ENCODE measurements at places on chromosomes 7 and 10.

DNA sequence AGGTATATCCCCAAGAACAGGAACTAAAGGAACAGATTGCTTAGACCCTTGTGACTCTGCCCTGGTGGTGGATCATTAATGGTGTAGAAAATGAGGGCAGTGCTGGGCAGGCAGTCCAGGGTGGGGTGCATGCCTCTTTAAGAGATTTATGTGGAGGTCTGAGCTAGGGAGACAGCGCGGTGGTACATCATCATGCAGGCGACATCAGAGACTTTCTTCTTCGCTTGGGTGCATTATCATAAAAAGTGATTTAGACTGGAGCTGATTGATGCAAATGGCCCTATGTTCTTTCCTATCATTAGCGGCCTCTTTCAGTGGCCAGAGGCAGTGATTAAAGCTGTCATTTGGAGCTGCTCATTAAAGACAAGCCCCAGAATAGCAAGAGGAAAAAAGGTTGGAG lies 519.1 kb upstream of the GALNT17 start:
- no peak for DNase-seq

DNA sequence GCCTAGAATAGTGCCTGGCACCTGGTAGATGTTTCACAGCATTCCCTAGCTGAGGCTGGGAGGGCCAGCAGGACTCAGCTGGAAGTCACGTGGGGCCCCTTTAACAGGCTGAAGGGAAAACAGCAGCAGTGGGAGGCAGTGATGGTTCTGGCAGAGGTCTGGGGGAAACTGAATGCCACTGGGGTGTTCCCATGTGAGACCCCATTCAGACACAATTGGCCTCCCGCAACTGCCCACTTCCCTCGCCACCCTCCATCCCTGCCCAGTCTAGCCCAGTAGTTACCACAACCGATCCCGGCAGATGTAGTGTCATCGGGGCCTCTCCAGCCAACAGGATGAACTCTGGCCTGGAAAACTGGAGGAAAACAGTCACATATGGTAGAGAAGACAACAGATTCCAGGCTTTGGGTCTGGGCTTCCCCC lies 38.3 kb downstream of the FRMPD2 start:
- no peak for DNase-seq

DNA sequence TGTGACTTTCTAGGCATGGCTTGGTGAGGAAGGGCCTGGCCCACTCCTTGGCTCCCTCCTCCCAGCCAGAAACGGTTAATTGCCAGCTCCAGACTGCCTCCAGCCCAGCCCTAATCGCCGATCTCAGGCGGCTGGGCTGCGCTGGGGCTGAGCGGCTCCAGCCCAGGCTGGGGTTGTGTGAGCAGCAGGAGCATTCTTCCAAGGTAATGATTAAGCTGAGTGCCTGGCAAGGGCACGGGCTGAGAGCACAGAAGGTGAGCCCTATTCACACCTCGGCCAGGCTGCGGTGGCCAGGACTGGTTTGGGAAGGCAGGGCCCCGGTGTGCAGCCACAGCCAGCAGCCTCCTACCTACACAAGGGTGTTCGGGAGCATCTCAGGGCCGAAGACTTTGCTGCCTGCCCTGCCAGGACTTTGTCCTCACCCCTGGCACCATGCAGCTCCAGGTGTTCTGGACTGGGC lies at the start of gene TMEM72:
TSS of gene TMEM72 (plus strand) at position 257 of the 460 bp plus-strand sequence. CDS start at position 433, 176 bp downstream.
- DNase-seq, result no peak

GRCh38 chr7:155984028-155984580 lies 171.8 kb upstream of the SHH start:
- no peak for DNase-seq

GRCh38 chr7:1480670-1481069 lies 21.4 kb upstream of the MICALL2 start:
- no peak for DNase-seq

GRCh38 chr10:29804025-29804852 lies 169.5 kb upstream of the SVIL start:
- DNase-seq, result peak; percentile 12

- no peak for DNase-seq
Observed at GRCh38 chr10:29473087-29473356, 161.7 kb downstream of the SVIL start.

GRCh38 chr10:126235979-126236851 lies 152.1 kb downstream of the ADAM12 start:
- DNase-seq, result no peak

DNA sequence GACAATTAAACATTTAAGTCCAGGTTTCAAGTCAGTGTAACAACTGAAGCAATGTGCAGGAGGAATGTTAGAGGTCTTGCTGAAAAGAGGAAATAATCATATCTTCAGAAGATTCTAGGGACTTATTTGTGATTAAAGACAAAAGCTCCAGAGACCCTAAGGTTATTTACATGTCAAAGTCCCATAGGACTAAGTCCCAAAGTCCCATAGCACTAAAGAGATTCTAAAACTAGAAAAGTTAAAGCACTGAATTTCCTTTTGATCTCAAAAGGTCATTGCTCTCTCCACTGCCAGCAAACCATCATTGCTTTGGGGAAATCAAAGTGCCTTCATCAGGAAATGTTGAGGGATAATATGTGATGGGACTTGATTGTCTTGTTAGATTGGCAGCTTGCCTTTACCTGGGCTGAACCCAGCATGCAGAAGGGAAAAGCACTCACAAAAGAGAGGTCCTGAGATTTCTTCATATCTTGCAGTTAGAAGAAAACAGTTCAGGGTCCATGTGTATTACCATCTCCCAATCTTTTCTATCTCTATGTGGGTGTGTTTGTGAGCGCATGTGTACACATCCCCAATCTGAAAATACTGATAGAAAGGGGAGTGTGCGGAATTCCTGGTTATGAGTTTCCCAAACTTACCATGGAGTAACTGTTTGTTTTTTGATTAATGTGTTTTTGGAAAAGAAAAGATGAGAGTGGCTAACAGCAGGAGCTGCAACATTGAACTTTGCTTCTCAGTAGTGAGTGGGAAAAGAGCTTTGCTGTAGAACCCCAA lies 21.8 kb downstream of the NUDT13 start:
- no peak for DNase-seq

DNA sequence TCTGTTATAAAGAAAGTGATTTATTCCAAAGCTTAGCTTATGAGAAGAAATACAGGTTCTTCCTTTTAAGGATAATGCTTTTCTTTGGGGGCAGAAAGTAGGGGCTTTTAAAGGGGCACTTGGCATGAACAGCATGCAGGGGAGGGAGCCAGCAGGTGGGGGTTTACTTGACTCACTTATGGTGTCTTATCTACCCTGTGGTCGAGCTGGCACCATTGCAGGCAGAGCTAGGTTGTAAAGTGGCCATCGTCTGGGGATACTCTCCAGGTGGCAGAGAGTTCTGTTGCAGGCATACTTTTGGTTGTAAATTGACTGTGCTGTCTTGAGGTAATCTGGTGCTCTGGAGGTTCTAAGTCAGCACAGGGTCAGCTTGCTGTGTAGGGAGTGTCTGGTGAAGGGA lies 26.3 kb upstream of the IFRD1 start:
- DNase-seq, result no peak

- DNase-seq, result no peak
Observed at GRCh38 chr7:28224675-28225074, 44.1 kb upstream of the JAZF1 start.

- no peak for DNase-seq
Observed at GRCh38 chr10:23344241-23344841, at the start of gene C10orf67. Gene C10orf67 (minus strand): TSS chr10:23344797. CDS start chr10:23344774, 23 bp downstream.

- DNase-seq, result no peak
Observed at GRCh38 chr7:42456267-42456666, 219.3 kb upstream of the GLI3 start.

- DNase-seq, result no peak
Observed at GRCh38 chr7:14288701-14289100, 299.2 kb upstream of the ETV1 start.

DNA sequence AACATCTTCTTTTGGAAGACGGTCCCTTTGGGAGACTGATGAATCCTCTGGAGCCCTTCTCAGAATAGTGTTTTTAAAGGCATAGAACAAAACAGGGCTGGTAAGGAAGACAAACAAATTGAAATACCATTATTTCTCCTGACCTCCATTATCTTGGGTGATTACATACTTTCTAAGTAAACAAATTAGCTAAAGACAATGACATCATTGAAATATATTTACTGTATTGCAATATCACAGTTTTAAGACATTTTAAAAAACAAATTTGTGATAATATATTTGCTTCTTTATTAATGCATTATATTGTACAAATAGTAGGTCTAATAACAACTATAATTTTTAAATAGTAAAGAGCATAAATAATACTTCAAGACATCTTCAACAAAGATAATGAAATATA lies 152.2 kb upstream of the CDK1 start:
- no peak for DNase-seq

DNA sequence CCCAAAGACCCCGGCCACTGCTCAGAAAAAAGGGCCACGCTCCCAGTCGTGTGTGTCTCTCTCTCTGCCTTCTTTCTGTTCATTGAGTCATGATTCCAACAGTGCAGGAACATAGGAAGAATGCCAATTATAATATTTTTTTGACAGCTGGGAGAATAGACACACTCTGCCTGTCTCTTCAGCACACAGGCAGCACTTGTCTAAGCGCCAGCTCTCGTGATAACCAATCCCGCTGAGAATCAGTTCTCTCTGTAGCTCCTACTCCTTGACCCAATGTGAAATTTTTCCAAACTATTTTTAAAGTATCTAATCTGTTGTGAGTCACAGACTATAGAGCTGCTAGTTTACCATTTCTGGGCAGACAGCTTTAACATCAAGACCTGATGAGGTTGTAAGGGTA lies 145.7 kb upstream of the RHEB start:
- no peak for DNase-seq
